ENCODE measurements at places on chromosomes 4 and X. TPM values are rescaled to one million over a fixed set of nuclear protein-coding genes. Genes with fewer than 3 reads are reported as not detected.
A peak's percentile ranks its signal among the peaks of the same experiment; 100 is the strongest.

- DNase-seq = no peak
Observed at GRCh38 chrX:112888916-112889315, 48.3 kb upstream of the AMOT start.

DNA sequence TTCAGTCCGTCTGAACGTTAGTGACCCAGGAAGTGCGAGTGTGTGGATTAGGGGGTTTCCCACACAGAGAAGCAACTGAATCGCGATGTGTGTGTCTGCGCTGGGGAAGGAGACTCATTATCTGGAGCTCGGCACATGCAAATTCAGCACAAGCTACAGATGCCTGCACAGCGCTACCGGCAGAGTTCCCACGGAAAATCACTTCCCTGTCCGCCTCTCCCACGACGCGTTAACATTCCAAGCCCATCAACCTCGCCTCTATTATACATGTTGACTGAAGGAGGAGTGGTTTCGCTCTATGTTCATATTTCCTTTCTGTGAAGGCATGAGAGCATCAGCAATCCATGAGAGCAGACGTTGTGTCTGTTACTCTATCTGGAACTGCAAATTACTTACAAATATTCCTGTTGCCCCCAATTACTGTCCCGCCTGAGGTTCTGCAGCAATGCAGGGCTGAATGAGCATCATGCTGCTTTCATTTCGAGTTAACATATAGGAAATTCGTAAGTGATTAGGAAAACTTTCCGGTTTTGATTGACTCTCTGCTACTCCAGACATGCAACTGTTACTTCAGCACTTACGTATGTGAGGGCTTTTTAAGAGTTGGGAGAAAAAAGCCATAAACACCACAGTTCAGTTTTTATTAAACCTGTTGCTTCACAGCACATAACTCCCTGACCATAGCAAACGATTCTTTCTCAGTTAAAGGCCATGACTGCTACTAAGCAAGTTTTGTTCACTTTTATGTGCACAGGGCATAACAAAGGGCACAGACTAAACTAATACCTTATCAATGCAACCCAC lies 15.0 kb upstream of the MTNR1A start:
- no peak for DNase-seq

DNA sequence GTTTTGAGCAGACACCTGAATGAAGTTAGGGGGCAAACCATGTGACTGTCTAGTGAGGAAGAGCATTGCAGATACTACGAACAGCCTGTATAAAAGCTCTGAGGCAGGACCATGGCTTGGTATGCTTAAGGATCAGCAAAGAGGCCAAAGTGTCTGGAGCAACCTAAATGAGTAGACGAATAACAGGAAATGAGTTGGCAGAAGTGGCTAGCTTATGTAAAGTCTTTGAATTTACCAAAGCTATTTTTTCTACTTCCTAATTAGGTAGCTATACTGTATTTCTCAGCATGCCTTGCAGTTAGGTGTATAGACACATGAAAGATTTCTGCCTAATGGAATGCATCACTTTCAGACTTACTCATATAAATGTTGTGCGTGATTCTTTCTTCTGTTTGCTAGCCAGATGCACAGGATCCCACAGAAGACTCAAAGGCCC lies 9.3 kb upstream of the GPRIN3 start:
- DNase-seq = no peak

GRCh38 chrX:143788265-143788664 lies 67.7 kb upstream of the SPANXN2 start:
- DNase-seq = no peak

DNA sequence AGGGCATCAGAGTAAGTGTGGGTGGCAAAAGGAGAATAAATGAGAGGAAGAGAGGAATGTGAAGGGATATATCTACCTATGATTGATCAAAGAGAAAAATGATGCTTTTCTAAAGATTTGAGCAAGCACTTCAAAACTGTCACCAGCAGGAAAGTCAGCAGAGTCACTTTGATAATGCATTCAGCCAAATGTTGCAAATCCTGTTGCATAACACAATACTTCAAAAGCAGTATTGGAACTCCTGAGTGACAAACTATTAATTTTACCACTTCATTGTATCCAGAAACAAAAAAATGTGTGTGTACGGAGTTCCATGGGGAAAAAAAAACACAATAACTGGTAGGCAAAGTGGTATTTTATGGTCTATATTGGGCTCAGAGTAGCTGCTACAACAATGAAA lies 160.3 kb downstream of the EMCN start:
- DNase-seq = no peak

GRCh38 chrX:136447308-136447707 lies 40.4 kb upstream of the BRS3 start:
- DNase-seq = no peak

DNA sequence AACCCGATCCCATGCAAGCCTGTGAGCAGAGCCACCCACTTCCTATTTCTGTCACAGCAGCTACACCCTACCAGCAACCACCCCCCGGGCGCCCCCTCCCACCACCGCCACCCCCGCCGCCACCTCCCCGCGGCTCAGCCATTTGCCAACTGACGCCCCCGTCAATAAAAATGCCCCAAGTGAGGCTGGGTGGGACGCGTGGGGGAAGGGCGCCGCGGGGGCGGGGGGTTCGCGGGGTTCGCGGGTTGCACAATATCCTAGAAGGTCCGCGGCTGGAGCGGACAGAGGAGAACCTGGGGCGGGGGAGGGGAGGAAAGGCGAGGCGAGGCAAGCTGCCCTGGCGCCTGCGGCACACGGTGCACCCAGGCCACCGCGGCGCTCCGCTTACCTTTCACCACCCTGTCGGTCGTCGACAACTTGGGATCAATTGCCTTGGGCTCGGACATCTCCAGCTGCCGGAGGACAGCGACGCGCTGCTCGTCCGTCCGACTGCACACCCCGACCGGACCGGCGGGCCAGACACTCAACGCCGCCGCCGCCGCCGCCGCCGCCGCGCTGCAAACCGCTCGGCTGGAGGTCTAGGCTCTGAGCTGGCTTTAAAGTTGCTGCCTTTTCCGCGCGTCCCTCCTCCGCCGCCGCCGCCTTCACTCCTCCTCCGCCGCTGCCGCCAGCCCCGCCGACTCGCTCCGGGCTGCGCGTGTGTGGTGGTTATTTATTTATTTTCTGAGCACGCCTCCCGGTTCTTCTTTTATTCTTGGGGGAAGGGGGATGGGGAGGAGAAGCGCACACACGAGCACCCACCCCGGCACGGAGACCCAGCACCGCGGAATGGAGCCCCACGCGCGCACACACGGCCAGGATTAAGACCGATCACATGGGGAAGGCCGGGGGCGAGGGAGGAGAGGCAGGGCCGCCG lies 717 bp downstream of the PPP3CA start:
- DNase-seq = peak; percentile 71

DNA sequence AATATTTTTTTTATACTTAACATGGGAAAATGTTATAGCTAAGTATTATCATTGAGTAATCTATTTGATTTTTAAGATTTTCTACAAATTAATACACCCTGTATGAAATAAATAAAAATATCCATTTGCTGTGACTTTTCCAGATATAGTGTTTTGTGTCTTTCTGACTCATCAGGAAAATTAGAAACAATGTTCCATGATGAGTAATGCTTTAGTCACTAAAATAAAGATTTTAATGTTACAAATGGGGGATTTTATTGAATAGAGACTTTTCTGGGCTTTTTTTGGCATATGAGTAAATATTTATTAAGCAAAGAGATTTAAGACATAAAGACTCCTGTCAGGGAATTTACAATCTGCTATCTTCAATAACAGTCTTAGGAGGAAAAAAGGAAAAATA lies 279.2 kb upstream of the NOCT start:
- no peak for DNase-seq

- DNase-seq = no peak
Observed at GRCh38 chr4:156173937-156174336, 220.3 kb upstream of the CTSO start.

Gene ESX1
- total RNA-seq = not detected

Gene NEIL3
- total RNA-seq = 24.0 TPM

Gene SRPX2
- not detected for total RNA-seq
